Thoracic aorta (tissue), 2 donors: ENCODE measurements at places on chromosomes 6 and 20. TPM values are rescaled to one million over a fixed set of nuclear protein-coding genes. Genes with fewer than 3 reads are reported as not detected.
A peak's percentile ranks its signal among the peaks of the same experiment; 100 is the strongest.

DNA sequence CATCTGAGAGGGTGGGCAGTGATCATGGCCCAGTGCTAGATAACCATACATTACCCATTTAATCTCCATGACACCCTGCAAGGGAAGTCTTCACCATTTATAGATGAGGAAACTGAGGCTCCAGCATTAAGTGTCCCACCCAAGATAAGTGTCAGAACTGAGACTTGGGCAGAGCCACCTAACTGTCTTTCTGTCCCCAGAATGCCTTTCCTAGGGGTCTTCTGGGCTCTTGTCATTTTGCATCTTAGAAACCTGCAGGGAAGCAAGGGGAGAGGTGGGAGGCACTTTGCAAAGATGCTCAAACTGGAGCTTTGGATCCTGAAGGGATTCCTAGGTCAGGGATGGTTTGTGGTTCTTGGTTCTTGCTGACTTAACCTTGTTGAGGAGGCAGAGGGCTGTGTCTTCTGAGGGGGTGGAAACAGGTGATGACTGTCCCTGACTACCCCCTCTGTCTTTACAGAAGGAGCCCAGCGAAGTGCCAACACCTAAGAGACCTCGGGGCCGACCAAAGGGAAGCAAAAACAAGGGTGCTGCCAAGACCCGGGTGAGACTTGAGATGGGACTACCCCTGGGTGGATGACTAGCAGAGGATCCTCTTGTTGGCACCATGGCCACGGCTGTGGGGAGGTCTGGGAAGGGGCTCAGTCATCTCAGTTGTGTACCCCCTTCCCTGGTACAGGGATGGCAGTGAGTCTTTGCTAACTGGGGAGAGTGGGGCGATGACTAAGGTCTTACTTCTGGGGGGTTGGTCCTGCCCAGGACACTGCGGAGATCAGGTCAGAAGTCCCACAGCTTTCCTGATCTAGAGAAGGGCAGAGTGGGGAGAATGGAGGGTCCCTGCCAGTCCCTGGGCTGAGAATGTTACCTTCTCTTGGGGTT, 5.8 kb downstream of the HMGA1 start:
- H3K27ac ChIP-seq = no peak overlapping the region
- DNase-seq = no peak
- no peak overlapping the region for H3K4me3 ChIP-seq

- H3K36me3 ChIP-seq = no peaks in the 10 kb centered on the region
- H3K4me3 ChIP-seq = no peak overlapping the region
- H3K27ac ChIP-seq = peak overlapping the region; percentile 36
- H3K4me1 ChIP-seq = peaks cover 90% of the 10 kb centered on the region
- H3K27me3 ChIP-seq = no peaks in the 10 kb centered on the region
These were observed 164.2 kb downstream of the GMPR start for GRCh38 chr6:16402581-16402900.

- DNase-seq = no peak
- H3K27me3 ChIP-seq = no peaks in the 10 kb centered on the region
- H3K27ac ChIP-seq = no peak overlapping the region
- peaks cover 8% of the 10 kb centered on the region for H3K36me3 ChIP-seq
- H3K4me1 ChIP-seq = no peaks in the 10 kb centered on the region
- no peak overlapping the region for H3K4me3 ChIP-seq
These were observed 377.6 kb downstream of the ESR1 start for GRCh38 chr6:152184917-152185574.

GRCh38 chr20:54203281-54203680, 4.6 kb upstream of the PFDN4 start:
- H3K36me3 ChIP-seq = no peaks in the 10 kb centered on the region
- H3K27ac ChIP-seq = no peak overlapping the region

DNA sequence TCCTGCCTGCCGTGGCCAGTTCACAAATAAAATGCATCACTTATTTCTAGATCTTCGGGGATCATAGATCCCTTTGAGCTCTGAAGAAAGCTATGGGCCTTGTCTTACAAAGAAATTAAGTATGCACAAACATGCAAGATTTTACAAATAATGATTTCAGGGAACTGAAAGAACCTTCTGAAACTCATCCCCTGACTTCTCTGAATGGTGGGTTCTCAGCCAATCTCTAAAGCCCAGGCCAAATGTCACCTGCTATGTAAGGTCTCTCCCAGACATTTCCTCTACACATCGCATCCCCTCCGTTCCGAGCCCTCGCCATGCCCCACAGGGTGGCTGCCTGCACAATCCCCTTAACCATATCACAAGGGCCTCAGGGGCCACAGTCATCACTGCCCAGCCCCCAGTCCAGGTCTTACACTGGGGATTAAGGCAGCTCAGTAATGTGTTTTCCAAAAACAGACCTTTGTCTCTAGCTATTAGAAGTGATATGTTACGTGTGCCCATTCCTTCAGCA, 16.1 kb upstream of the ANKRD60 start:
- no peak overlapping the region for H3K4me3 ChIP-seq
- peaks cover 29% of the 10 kb centered on the region for H3K36me3 ChIP-seq
- H3K27me3 ChIP-seq = no peaks in the 10 kb centered on the region
- no peak overlapping the region for H3K27ac ChIP-seq
- DNase-seq = no peak

- DNase-seq = no peak
- peaks cover 10% of the 10 kb centered on the region for H3K4me1 ChIP-seq
- no peaks in the 10 kb centered on the region for H3K36me3 ChIP-seq
- no peaks in the 10 kb centered on the region for H3K27me3 ChIP-seq
- no peak overlapping the region for H3K4me3 ChIP-seq
- H3K27ac ChIP-seq = no peak overlapping the region
These were observed 17.6 kb upstream of the ENTPD6 start for GRCh38 chr20:25177890-25178321.

- H3K4me1 ChIP-seq = no peaks in the 10 kb centered on the region
- no peak overlapping the region for H3K27ac ChIP-seq
- no peaks in the 10 kb centered on the region for H3K27me3 ChIP-seq
These were observed 3.0 kb upstream of the GCM1 start for GRCh38 chr6:53151676-53152075.

DNA sequence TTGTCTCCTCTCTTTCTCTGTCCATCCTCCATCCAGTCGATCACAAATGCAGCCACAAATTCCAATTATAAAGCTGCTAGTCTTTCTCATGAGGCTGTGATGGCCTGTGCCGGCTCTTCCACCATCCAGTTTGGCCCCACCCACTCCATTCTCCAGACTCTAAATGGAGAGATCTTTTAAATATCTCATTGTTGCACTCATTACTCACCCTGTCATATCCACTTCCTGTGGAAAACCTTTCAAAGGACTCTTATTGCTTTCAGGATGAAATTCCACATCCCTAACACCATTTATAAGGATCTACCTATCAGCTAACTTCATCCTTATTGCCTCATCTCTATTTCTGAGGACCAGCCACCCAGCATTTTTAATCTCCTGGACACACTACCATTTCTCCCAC, 70.6 kb downstream of the NRN1 start:
- no peaks in the 10 kb centered on the region for H3K27me3 ChIP-seq
- H3K4me3 ChIP-seq = no peak overlapping the region
- H3K36me3 ChIP-seq = no peaks in the 10 kb centered on the region

DNA sequence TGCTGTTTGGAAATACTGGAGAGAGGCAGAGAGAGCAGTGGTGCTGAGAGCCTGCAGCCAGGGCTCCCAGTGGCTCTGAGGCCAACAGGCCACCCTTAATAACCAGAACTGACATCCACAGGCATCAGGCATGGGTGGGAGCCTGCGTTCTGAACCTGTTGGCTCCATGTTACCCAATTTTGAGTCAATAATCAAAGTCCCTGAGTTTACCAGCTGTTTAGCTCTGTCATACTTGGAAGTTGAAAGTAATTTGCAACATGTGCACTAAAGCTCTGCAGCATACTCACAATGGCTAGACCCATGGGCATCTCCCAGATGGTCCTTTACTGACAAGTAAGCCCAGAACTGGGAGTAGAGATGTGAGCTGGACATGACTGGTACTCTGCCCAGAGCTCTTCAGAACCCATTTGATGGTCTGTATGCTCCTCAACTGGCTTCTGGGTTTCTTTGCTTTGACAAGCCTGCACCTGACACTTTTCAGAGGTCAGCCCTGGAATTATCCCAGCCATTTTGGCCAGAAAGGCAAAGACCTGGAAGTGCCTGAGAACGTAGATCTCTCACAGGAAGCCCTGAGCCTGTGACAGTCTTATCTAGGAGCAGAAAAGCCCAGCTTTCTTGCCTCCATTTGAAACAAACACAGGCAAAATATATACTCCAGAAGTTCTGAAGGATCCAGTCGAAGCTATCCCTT, 122.4 kb upstream of the CITED2 start:
- H3K4me1 ChIP-seq = no peaks in the 10 kb centered on the region
- no peak overlapping the region for H3K27ac ChIP-seq
- DNase-seq = no peak
- no peaks in the 10 kb centered on the region for H3K27me3 ChIP-seq

- H3K4me3 ChIP-seq = no peak overlapping the region
- H3K27ac ChIP-seq = no peak overlapping the region
- no peak for DNase-seq
- H3K36me3 ChIP-seq = no peaks in the 10 kb centered on the region
These were observed 37.5 kb upstream of the MRPS18A start for GRCh38 chr6:43724914-43725642.

DNA sequence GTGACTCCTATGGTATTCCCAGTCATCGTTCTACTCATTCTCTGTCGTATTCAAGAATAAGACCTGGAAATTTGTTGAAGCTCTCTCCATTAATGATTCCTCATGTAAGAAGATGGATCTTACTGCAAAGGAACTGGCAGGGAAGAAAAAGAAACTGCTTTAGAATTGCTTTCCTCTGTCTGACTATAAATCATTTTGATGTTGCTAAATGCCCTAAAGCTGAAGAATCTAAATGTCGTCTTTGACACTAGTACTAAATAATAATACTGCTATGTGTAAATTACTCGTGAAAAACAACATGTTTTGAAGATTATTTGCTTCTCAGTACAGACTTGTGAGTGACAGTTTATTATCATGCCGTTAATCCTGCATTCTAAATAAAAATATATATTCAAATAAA, 20.5 kb upstream of the MYLIP start:
- H3K36me3 ChIP-seq = no peaks in the 10 kb centered on the region
- peak overlapping the region; percentile 65 for H3K27ac ChIP-seq
- H3K4me3 ChIP-seq = no peak overlapping the region
- no peaks in the 10 kb centered on the region for H3K27me3 ChIP-seq
- DNase-seq = no peak

Gene FRK
- 20.0 TPM for total RNA-seq

Gene CDS2
- total RNA-seq = 63.6 TPM

Gene RBM24
- total RNA-seq = 1.3 TPM

Gene PACSIN1
- not detected for total RNA-seq

Gene MAS1
- total RNA-seq = 0.14 TPM

Gene ATXN1
- 59.8 TPM for total RNA-seq

Gene NHSL1
- total RNA-seq = 13.3 TPM

Gene CCN6
- not detected for total RNA-seq

Gene FABP7
- total RNA-seq = not detected

Gene OSBPL2
- 48.5 TPM for total RNA-seq

Gene SDHAF4
- 1.1 TPM for total RNA-seq

Gene OSER1
- 34.4 TPM for total RNA-seq
